HAP-1 (cell line): ENCODE measurements at places on chromosomes 3 and 15.

- DNase-seq: no peak
Observed at GRCh38 chr15:94098921-94099573, 132.3 kb upstream of the MCTP2 start.

DNA sequence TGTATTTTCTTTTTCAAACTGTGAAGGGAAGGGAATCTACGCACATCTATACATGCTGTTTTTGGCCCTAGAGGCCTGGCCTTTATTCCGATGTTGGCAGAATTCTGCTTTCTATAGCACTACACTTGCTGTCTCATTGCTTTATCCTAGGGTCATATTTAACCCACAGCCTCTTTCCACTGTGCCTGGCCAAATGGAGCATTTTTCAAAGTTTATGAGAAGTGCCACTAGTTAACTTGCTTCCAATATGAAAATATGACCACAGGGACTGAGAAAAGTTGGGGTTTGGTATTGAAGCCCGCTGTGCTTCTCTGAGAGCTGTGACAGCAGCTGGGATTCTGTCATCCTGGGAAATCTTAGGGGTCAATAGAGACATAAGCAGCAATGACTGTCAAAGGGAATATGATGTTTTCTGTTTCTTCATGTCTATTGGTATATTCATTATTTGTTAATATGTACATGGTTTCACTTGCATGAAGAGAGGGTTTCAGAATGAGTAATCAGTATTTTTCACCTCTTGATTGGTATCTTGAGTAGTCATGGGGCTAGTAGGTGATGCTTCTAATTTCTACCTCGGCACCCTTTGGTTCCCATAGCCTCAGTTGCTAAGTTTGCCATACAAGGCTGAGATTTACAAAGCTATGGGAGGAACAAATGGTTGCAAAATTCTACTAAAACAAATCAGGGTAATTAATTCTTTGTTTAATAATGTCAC lies 275.8 kb upstream of the RBMS3 start:
- no peak for DNase-seq

DNA sequence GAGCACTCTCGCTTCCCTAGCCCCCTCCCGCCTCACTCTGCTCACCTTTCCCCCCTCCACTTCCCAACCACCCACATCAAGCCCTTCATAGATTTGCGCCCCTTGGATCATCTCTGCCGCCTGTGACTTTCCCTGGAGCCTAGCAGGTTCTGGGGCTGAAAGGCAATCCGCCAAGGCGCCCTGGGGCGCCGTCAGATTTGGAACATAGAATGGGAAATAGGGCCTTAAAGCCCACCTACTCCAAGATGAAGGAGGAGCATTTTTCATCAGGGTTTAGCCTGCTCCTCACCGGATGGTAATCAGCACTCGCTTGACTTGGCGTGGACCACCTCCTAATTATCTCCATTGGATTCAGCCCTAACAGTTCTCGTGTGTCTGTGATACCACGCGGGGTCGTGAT lies 1.3 kb downstream of the CPNE4 start:
- no peak for DNase-seq

- no peak for DNase-seq
Observed at GRCh38 chr3:20769430-20769829, 583.4 kb upstream of the SGO1 start.

- DNase-seq: no peak
Observed at GRCh38 chr3:189914799-189915198, 205.9 kb downstream of the P3H2 start.
